Osteoblast (primary cell): ENCODE measurements at places on chromosomes 7 and 10. TPM values are rescaled to one million over a fixed set of nuclear protein-coding genes. Genes with fewer than 3 reads are reported as not detected.

DNA sequence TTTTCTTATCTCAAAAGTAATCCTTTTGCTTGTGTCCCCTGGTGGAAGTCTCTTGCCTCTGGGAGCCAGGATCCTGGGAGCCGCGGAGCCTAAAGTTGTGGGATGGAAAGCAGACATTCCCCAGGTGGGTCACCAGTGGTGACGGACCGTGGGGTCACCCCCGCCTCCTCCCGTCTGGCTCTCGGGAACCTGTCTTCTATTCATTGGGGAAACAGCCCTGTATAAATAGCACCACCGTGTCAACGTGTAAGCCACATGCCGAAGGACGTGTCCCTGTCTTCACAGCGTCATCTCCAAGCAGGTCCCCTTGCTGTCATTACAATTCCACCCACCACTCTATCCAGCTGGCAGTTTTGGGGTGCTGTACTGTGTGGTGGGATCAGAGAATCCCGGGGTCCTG lies 87.5 kb downstream of the ELFN1 start:
- peak; percentile 49 for DNase-seq

DNA sequence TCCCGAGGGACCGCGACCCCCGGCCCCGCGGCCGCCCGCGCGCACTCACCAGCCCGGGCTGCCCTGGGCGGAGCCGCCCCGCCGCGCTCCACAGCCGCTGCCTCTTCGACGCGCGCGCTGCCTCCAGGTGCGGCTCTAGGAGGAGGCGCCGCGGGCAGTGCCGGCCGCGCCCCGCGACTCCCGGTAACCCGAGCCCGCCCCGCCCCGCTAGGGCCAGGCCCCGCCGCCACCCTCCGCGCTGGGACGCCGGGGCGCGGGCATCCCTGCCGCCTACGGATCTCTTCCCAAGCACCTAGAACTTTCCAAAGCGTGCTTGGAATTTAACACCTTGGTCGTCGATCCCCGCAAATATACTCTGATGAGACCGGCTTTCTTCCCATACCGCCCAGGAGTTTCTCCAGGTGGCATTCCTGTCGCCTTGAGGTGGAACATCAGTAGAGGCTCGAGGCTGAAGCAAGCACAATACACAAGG lies at the start of gene SLC26A5:
SLC26A5 (minus strand) TSS at position 159 of the 472 bp plus-strand sequence. CDS start 24,693 bp downstream, outside the sequence.
- DNase-seq: no peak

Gene ZNF679
- not detected in 2 replicates for total RNA-seq

DNA sequence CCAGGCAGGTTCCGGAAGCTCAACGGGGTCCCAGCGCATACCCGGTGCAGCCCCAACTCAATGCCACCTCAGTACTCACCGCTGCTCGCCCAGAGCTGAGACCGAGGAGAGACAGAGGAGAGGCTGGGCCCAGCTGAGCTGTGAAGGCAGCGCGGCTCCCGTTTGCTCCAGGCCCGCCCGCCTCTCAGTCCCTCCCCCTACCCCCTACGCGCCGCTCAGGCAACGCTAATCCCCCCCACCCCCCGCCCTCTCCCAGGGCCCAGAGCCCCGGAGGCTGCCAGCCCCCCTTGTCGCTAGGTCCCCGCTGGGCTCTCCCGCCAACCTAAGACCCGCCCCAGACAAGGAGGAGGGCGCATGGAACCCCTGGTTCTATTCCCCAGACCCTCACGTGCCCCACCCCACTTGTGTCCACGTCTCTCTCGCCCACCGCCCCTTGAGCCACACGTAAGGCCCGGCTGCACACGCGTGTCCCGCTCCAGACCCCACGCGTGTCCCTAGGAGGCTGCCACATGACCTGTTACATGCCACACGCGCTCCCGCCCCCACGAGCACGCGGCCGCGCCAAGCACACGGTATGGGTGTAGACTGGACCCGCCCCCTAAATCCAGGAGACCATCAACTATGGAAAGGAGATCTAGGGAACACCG lies at the start of gene PSD:
PSD (minus strand) TSS at position 164 of the 647 bp plus-strand sequence. CDS start 1,747 bp downstream, outside the sequence.
- DNase-seq: peak; percentile 43

DNA sequence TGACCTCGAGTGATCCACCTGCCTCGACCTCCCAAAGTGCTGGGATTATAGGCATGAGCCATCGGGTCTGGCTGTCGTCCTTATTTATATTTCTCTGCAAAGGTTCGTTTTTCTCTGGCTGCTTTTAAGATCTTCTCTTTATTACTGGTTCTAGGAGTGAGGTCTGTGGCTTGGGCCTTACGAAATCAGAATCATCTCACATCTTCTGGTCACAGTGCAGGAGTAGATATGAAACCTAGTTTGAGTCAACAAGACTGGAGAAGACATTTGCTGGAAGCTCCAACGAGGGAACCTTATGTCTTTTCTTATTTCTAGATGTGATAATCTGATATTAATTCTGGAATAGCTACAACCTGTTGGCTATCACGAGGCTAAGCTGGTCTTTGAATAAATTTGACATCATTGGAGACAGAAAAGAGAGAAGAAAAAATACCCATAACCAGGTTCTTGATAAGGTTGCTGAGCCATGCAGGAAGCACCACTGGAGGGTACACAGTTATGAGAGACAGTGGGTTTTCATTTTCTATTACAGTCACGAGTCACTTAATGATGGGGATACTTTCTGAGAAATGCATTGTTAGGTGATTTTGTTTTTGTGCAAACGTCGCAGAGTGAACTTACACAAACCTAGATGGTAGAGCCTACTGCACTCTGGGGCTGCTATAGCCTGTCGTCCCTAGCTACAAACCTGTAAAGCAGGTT lies 25.6 kb upstream of the IL15RA start:
- DNase-seq: no peak
